Naive B cell (primary cell): ENCODE measurements at places on chromosomes 1 and 21.
A peak's percentile ranks its signal among the peaks of the same experiment; 100 is the strongest.

- DNase-seq: no peak
Measured at GRCh38 chr21:45097827-45098387, 23.5 kb downstream of the ADARB1 start.

DNA sequence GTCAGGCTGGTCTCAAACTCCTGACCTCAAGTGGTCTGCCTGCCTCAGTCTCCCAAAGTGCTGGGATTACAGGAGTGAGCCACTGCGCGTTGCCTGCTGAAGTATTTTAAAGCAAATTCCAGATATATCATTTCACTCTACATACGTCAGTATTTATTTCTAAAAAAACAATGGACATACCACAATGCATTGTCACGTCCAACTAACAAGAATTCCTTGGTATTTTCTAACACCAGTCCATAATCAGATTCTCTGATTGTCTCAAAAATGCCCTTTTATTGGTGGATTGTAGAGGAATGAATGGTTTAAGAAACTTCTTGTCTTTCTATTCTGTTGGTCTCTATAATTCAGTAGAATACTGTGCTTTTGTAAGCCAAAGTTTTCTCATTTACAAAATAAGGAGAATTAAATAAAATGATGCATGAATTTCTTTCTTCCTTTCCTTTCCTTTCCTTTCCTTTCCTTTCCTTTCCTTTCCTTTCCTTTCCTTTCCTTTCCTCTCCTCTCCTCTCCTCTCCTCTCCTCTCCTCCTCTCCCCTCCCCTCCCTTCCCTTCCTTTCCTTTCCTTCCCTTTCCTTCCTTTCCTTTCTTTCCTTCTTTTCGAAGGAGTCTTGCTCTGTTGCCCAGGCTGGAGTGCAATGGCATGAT, 55.8 kb downstream of the VPS13D start:
- DNase-seq: no peak

- no peak for DNase-seq
Measured at GRCh38 chr1:106621853-106622252, 434.6 kb upstream of the PRMT6 start.

DNA sequence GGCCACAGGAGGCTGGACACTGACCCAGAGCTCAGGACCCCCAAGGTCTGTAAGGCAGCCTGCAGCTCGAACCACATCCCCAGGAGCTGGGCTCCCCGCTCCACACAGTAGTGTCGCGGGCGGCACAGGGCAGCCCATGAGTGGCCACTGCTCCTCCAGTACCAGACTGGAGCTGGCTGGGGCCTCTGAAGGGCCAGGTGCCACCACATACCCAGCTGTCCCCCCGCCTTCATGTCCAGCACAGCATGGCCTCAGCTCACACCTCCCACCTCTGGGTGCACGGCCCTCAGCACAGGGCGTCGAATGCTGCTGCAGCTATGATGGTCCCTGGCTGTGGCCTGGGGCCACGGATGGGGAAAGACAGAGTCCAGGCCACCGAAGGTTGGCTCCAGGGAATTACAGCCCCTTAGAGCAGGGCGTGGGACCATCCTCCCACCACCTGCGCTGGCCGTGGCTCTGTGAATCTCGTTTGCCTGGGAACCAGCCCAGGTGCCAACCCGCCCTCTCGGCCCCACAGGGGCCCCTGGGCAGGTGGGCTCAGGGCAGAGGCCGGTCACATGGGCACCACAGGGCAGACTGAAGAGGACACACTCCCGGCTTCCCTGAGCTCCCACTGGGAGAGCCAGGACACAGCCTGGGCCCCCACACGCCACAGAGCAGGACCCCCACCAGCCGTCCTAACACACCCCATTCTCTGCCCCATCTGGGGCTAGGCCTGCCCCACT, 2.1 kb upstream of the TNFRSF4 start:
- DNase-seq: no peak

- no peak for DNase-seq
Measured at GRCh38 chr1:46619656-46620258, 3.1 kb upstream of the MOB3C start.

DNA sequence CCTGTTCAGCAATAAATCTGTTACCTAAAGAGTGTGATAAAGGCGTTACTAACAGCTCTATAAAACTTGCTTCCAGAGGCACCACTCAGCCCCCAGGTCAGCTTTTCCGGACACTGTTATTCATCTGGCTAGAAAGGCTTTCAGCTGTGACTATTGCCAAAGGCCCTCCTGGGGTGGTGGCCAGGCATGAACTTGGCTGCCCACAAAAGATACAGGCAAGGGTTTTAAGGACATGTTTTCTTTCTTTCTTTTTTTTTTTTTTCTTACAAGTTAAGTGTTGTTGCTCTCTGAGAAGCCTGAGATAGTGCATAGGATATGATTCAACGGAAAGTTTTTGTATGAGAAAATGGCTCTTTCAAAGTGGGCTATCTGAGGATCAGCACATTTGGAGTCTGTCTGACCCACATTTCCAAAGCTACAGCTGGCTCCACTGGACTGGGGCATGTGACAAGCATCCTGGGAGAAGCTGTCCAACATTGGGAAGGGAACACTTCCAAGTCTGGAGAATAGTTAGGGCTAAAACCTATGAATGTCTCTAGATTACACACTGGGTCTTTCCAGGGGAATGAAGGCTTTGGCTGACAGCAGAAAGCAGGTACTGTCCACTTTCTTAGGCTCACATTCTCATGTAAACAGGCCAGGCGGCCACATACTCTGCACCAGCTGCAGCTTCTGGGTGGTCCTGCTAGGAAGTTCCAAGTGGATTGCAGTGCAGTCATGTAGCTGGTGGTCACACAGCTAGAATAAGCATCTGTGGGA, 639.7 kb downstream of the LMO4 start:
- DNase-seq: no peak

GRCh38 chr1:27366411-27367159, at the start of gene MAP3K6:
Gene MAP3K6, minus strand, starts transcription at chr1:27366961. Its CDS starts 364 bp downstream, at chr1:27366597.
- no peak for DNase-seq

DNA sequence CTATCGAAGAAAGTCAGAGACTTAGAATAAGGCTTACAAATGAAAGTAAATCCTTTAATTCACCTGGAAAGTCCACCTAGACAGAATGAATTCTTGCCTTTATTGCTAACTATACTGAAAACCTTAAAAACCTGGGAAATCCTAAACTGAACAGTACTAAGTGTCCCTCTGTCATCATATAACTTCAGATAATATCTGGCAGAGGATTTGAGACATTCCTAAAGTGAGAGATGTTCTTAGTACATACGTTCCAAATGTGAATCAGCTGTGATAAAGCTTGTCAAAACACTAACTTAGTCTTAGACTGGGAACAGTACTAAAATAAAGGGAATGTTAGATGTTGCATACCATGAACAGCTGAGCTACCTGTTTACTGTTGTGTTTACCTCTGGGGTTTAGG, 121.7 kb downstream of the TNFSF18 start:
- no peak for DNase-seq

- DNase-seq: no peak
Measured at GRCh38 chr1:46812996-46813857, 14.4 kb downstream of the CYP4B1 start.

DNA sequence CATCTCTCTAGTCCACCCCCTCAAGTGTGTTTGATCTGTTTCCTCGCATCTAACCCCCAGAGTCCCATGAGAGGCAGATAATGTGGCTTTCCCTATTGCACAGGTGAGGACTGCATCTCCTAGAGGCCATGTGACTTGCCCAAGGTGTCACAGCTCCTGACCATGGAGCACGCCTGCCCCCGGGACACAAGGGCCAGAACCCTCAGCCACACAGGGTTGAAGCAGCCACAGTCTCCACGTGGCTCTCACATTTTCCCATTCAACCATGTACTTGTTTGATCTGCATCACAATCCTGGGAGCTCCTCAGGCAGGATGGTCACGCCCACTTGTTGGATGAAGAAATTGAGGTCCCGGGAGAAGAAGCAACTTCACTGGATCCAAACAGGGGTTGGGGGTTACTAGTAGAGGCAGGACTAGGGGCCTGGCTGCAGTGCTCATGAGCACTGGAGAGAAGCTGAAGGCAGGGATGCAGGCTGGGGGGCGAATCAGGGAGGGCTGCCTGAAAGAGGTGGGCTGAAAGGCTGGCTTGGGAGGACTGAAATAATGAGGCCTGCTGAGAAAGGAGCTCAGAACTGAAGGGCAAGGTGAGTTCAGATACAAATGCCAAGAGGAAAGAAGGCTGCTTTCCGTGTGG, 207.9 kb downstream of the PTPRU start:
- DNase-seq: no peak

DNA sequence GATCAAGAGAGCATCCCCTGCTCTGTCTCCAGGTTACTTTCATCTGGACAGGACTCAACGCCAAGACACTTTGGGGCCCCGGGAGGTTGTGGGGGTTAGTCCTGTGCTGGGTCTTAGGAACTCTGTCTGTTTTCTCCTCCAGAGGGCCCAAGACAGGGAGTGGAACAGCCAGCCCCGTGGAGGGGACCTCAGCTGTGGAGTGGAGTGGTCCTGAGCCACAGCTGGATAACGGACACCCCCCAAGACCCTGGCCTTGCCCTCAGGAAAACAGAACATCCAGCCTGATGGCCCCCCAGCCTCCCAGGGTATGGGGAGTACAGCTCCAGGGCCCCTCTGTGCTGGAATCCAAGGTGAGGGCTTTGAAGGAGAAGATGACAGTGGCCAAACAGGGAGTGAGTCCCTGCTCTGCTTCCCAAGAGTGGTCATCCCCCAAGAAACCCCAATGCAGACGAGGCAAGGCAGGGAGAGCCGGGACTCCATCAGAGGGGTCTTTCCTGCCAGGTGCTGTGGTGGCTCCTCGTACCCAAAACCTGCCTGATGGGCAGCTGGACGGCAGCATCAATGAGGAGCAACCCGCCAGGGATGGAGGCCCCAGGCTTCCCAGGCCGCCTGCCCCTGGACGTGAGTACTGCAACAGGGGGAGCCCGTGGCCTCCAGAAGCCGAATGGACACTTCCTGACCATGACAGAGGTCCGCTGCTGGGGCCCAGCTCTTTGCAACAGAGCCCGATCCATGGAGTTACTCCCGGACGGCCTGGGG, 3.5 kb downstream of the KIAA1614 start:
- no peak for DNase-seq

- DNase-seq: no peak
Measured at GRCh38 chr1:85707267-85707989, 805 bp downstream of the ZNHIT6 start.

DNA sequence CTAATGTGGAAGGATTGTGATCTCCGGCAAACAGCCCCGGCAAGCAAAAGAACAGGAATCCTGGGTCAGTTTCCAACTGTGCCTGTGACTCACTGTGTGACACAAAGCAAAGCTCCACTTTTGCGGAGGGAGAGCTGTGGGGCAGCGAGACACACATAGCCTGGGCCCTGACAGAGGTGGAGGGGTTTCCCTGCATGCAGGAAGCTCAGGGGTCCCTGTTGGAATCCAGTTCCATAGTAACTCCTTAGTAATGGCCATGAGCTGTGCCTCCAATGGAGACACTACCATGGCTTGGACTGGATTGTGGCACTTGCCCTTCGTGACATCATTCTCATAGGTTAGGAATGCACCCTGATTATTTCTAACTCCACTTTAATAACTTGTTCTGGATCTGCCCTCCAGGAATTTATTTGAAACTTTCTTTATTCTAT, 47.0 kb upstream of the ATF3 start:
- no peak for DNase-seq

GRCh38 chr1:18011703-18012102, 95.9 kb upstream of the IGSF21 start:
- DNase-seq: no peak

GRCh38 chr1:53182111-53182593, 14.5 kb upstream of the CPT2 start:
- DNase-seq: peak; percentile 60

DNA sequence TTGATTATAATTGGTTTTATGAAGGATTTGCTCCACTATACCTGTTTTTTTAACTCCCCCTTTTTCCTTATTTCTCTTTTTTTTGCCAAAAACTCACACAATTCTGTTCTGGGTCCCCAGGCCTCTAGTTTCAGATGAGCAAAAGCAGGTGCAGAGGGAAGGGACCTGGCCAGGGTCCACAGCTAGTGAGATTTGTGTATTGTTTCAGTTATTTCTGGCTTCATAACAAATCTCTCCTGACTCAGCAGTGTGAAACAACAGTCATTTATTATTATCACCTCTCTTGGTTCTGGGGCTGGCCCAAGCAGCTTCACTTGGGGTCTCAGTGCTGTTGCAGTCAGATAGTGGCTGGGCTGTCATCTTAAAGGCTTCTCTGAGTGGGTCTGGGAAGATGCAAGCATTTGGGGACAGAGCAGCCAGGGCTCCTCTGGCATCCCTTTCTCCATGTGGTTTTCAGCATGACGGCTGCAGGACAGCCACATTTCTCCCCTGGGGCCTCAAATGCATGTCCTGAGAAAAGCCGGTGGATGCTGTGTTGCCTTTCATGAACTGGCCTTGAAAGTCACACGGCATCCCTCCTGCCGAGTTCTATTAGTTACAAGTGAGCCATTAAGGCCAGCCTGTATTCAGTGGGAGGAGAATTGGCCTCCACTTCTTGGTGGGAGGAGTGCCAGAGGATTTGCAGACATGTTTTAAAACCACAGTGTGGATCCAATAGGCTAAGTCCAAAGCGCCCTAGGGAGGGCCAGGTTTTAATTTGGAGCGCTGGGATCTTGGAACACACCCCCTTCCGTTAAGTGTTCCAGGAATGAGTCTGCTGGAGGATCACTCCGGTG, 137.1 kb downstream of the CAMTA1 start:
- no peak for DNase-seq

GRCh38 chr1:71634159-71634558, 553.3 kb upstream of the ZRANB2 start:
- no peak for DNase-seq

DNA sequence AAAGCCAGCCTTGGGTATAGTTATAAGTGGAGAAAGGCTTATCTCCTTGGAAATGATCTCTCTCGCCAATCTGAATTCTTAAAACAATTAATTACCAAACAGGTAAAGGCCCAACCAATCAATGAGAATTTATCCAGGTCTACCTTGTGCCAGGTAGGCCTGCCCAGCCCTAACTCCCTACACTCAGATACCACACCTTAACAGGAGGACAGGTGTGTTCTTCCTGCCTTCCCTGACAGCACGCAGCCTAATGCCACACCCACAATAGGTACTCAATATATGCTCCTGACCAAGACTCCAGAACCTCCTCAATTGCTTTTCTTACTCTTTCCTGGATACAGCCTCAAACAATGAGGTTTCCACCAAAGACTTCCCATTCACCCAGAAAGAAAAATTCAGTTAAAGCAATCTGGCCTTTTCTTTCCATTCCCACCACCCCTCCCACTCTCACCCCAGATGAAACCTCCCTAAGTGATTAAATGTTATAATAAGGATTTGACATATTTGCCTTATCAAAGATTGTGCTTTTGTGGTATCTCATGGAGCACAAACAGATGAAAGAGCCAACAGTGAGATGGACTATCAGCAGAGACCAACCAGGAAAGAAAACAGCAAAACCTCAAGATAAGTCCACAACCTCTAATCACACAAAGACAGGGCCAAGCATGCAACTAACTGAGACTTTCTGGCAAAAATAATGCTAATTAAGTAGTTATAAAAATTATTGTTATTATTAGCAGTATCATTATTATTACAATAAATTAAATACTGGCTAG, 25.6 kb downstream of the TRABD2B start:
- no peak for DNase-seq
